ENCODE measurements at places on chromosomes 12 and 14. TPM values are rescaled to one million over a fixed set of nuclear protein-coding genes. Genes with fewer than 3 reads are reported as not detected.

Gene KRT72
- total RNA-seq = not detected

Gene TAS2R42
- total RNA-seq = not detected

Gene MGP
- total RNA-seq = 3.9 TPM

Gene MGST1
- total RNA-seq = 0.31 TPM

Gene KRT83
- total RNA-seq = not detected

DNA sequence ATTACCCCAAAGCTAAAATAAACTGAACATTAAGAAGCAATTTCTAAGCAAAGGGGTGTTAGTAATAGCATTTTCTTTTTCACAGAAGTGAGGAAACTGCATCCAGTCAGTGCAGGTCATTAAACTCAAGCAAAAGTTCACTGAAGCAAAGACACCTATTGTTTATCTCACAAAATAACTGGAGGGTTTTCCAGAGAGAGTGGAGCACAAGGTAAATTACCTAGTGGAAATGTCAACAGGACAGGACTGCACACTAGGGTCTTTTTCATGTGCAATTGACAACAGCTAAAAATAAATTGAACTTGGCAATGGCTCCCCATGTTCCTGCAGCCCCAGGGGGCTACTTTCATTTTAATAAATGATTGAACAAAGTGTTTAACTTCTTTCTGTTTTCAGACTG is 742.0 kb downstream of the GALC start:
- DNase-seq = no peak

DNA sequence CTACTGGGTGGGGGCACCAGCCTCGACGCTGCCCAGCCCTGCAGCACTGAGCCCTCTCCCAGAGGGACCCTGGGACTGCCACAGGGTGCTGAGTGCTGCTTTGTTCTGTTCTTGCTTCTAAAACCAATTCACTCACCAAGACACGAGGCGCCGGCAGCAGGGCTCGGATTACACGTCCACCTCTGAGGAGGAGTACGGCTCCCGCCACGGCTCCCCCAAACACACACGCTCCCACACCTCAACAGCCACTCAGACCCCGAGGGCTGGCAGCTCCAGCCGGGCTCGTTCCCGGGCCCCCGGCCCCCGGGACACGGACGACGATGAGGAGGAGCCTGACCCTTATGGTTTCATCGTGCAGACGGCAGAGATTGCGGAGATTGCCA is 24.3 kb downstream of the CEP170B start:
- no peak for DNase-seq

- peak; percentile 55 for DNase-seq
Measured at GRCh38 chr14:77098529-77099353, 683 bp downstream of the CIPC start.

DNA sequence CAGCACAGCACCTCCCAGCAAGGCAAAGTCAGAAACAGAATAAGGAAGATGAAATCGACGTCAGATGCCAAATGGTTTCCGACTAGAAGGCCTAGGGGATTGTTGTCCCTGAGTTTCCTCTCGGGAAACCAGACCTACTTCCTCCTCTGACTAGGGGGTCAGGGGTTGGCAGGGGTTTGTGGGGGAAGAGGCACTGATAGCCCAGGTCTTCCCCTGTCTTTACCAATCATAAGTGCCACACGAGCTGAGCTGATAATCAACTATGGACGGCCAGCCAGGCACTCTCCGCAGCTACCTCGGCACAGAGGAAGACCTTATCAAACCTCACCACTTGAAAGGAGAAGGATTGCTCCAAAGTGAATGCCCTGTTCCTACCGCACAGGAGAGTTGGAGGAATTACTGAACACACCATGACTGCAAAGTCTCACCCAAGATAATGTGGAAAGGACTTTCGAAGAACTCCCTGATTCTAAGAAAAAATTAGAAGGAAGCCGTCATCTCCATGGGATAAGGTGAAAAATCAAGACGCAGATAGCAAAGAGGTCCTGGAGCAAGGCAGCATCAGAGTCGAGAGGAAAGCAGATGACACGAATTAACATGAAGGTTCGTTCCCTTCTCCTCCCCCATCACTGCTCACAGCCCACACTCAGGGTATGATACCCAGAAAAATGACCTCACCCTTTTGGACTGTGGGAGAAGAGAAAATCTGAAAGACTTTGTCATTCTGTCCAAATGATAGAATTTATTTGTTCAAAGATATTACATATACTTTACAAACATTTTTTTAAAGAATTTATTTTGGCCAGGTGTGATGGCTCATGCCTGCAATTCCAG is 77.7 kb upstream of the MED13L start:
- DNase-seq = no peak

DNA sequence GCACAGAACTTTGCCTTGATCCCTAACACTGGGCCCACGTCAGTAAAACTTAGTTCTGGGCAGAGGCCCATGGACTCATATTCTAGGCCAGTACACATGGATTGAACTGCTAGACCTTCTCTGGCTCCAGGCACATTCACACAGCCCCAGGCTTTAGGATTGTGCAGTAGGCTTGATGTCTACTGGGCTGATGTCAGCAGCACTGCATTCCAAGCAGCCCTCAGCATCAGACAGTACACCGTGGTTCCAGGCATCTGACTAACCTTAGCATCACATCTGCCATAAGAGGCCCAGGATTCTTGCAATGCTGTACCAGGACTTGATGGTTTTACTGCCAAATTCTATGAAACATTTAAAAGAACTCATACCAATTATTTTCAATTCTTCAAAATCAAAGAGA is 301.9 kb downstream of the CCER1 start:
- no peak for DNase-seq

DNA sequence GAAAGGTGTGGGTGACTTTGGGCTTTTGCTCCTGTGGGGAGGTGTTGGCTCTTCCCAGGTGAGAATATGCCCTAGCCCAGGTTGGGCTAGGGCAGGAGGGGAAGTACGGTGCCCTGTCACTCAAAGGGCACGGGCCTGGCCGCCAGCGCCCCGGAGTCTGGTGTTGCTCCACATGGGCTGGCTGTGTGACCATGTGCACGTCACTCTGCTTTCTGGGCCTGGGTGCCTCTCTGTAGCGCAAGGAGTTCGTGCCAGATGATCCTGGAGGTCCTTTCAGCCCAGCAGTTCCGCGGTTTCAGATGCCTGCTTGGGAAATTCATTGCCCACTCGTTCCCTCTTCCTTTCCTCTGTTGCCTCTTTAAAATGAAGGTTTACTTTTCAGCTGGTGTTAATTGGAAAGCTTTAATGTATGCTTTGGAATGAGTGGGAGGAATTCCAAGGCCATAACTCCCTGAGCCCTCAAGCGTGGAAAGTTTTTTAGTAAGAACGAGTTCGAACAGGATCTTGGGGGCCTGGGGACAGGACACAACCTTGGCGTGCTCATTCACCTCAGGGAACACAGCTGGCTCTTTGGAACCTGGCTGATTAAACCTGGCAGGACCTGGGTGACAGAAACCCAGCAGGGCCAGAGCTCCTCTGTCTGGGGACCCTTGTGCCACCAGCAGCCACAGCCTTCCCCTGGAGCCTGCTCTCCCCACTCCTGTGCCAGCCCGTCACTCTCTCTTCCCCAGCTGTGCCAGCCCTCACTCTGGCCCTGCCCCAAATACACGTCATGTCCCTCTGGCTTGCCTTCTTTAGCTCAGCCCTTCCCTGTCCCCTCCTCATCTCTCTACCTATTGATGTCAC is 42.8 kb downstream of the TSPAN9 start:
- DNase-seq = no peak

- no peak for DNase-seq
Measured at GRCh38 chr14:98173305-98173704, 1098.7 kb downstream of the BCL11B start.

DNA sequence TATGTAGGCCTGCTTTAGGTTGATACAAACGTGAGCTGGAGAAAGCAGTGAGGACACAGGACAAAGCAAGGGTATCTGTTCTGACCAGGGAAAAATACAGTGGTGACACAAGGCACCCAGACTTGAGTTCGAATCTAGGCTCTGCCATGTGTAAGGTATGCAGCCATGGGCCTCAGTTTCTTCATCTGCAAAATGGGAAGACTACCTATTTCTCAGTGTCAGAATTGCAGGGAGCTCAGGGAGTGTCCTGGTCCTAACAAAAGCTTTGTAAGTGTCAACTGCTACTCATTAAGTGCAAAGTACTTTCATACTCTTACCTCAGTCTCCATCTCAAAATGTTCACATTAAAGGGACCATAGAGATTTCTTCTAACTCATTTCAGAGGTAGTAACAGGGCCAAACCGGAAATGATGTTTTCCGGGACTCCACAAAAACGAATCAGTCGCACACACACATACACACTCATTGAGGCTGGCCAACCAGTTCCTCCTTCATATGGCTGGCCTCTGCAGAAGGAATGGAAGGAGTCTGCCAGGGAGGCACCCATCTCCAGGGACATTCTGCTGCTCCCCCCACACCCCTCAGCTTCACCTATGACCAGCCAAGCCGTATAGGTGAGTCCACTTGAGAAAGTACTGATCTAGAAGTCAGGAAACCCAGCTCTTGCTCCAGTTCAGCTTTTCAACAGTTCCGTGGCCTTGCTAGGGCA is 7.8 kb downstream of the CTDSP2 start:
- no peak for DNase-seq

DNA sequence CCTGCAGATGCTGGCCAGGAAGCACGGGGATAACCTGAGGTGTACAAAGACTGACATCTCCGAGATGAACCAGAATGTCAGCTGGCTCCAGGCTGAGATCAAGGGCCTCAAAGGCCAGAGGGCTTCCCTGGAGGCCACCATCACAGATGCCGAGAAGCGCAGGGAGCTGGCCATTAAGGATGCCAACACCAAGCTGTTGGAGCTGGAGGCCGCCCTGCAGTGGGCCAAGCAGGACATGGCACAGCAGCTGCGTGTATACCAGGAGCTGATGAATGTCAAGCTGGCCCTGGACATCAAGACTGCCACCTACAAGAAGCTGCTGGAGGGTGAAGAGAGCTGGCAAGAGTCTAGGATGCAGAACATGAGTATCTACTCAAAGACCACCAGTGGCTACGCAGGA is 380.0 kb upstream of the USP15 start:
- DNase-seq = no peak

GRCh38 chr12:906062-906585 is 43.4 kb downstream of the RAD52 start:
- no peak for DNase-seq

DNA sequence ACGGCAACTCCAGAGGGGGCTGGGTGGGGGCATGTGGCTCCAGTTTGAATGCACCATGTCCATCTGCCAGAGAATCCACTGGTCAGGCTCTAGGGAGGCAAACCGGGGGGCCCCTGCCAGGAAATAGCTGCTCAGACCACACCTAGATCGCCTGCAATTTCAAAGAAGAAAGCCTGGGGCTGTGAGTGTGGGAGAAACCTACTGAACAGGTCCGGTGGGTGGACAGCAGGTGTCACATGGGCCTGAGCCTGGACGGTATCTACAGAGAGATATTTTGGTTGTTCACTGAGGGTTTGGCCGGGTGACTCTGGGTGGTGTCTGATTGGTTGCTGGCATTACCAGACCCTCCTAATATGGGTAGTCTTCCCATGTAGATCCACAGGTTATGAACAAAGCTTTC is 32.0 kb downstream of the DAO start:
- DNase-seq = no peak

DNA sequence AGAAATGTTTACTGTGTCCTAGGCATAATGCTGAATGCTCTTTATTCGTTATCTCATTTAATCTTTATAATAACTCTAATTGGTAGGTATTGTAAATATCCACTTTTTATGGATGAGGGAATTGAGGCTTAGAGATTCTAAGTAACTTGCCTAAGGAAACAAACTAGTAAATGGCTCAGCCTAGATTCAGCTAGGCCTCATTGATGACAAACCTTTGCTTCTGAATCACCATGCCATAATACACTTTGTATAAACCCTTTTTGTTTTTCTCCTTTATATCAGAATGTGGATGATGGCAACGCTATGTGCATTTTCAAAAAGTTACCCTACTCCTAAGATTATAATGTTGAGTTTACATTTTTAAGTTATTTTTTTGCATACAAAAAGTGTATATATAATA is 34.0 kb downstream of the MNAT1 start:
- DNase-seq = no peak

DNA sequence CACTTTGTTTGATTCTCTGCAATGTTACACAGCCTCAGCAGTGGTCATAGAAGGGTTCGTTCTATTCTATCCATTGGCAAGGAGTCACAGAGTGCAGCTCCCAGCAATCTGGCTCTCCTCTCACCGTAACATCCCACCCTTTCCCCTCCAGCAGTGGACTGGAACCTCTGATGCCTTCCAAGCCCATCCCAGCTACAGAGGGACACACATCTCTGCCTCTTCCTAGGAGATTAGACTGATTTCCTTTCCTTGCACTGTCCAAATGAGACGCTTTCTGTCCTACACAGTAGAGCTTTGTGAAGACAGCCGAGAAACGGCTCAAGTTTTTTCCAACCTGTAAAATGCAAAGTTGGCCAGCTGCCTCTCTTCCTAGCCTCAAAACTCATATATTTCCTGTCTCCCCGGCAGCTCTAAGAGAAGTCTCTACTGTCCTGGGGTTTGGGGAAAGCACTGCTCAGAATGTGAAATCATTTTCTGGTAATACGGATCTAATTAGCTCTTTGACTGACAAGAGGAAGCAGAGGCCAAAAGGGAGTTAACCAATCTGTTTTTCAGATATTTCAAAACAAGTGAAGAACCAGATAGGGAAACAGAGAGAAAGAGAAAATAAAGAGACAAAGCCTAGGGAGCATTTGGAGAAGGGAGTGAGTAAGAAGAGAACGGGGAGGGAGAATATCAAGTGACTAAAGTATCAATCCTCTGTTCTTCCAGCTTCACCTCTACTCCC is 516 bp downstream of the NINJ2 start:
- no peak for DNase-seq

DNA sequence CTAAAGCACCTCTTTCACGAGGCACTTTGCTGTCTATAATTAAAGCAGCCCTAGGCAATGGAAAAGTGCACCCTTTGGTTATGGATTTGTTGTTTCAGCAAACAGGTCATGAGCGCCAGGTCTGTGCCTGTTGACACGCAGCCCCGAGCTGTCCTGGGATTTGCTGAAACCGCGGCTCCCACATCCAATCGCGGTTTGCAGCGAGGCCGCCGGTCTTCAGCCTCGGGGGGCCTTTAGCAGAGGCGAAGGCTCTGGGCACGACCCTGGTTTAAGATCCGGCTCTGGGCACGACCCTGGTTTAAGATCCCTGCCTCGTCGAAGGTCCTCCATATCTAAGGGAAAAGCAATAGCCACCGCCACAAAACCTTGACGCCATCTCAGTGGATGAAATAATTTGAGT is 79.2 kb downstream of the GLT1D1 start:
- DNase-seq = no peak

DNA sequence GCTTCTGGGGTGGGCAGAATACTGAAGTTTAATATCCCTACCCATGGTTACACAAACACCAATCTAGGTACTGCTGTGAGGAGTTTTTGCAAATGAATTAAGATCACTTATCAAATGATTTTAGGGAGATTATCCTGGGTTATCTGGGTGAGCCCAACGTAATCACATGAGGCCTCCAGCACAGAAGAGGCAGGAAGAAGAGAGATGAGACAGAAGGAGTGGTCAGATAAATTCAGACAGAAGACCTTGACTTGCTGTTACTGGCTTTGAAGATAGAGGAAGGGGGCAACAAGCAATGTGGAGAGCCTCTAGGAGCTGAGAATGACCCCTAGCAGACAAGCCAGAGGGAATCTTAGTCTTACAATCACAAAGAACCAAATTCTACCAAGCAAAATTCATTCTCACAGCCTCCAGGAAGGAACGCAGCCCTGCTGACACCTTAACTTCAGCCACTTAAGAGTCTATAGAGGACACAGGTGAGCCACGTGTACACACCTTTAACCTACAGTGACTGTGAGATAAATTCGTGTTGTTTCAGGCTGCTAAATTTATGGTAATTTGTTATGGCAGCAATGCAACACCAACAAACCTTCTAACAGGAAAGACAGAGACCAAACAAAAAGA is 49.4 kb downstream of the FERMT2 start:
- DNase-seq = no peak

All from occipital lobe (tissue), 3 donors.